ENCODE measurements at places on chromosomes 6 and 20. TPM values are rescaled to one million over a fixed set of nuclear protein-coding genes. Genes with fewer than 3 reads are reported as not detected.

The TENT5A gene
- 5.0 TPM for polyA plus RNA-seq

The FOXS1 gene
- polyA plus RNA-seq = 0.99 TPM

The PGM3 gene
- 30.2 TPM for polyA plus RNA-seq

DNA sequence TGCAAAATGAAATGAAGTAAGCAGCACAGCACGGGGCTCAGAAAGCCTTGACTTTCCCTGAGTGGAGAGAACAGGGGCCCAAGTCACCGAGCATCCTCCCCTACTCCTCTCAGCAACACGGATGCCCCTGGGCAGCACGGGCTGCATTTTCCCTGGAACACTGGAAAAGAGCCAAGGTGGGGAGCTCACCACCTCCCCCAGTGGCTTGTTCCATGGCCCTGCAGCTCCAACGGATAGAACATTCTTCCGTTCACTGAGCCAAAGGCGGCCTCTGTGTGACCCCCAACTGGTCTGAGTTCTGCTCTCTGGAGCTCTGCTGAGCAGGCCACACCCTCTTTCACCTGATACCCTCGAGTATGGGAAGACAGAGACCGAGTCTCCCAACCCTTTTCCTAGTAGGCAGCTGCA lies 20.8 kb upstream of the EMILIN3 start:
- no peaks in the 10 kb centered on the region for H3K4me1 ChIP-seq
- no peak overlapping the region for H3K4me3 ChIP-seq

DNA sequence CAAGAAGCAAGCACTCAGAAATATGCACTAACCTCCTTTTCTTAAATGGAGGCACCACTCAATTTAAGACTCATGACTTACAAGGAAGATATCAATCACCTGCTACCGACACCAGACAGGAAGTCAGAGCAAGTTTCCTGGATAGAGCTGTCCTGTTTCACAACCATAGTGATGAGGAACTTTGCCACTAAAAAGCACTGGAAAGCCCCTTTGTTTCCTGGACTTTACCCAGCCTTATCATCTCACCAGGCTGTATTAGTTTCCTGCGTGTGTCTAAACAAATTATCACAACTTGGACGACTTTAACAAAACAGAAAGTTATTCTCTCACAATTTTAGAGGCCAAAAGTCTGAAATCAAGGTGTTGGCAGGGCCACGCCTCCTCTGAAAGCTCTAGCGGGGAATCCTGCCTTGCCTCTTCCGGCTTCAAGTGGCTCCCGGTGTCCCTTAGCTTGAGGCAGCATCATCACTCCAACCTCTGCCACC lies 253.8 kb upstream of the STXBP5 start:
- H3K36me3 ChIP-seq = no peaks in the 10 kb centered on the region
- H3K4me3 ChIP-seq = no peak overlapping the region
- no peaks in the 10 kb centered on the region for H3K27me3 ChIP-seq
- H3K27ac ChIP-seq = no peak overlapping the region
- DNase-seq = no peak

DNA sequence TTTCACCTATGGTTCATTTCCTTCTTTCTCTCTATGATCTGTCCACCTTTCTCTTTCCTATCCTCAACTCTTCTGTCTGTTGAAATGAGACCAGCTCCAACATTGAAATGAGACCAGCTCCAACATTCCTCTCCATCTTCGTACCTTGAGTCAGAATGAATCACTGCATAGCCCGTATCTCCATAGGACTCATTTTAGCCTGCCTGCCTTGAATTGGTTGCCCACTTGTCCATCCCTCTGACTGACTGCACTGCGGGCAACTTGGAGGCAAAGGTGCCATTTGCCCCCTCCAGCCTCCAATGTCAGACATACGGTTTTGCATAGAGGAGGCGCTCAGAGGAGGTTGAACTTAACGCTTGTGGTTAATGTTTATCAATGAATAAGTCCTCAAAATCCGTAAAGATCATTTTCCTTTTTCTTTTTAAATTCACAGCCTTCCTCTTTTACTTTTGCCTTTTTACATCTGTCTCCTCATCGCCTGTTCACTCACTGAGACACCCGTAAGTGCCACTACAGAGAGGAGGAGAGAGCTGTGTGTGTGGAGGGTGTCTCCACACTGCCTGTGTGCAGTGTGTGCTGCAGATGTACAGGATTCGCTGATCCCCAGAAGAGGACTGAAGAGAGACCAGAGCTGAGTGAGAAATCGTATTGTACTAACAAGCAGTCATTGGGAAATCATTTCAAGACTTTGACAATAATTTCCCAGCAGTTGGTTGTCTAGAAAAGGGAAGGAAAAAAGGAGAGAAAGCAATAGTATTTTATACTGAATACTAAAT lies 579.6 kb upstream of the MAP3K7 start:
- DNase-seq = no peak
- H3K36me3 ChIP-seq = no peaks in the 10 kb centered on the region
- no peak overlapping the region for H3K4me3 ChIP-seq
- no peaks in the 10 kb centered on the region for H3K27me3 ChIP-seq
- no peaks in the 10 kb centered on the region for H3K4me1 ChIP-seq

- no peaks in the 10 kb centered on the region for H3K27me3 ChIP-seq
- DNase-seq = no peak
- H3K36me3 ChIP-seq = no peaks in the 10 kb centered on the region
- no peaks in the 10 kb centered on the region for H3K4me1 ChIP-seq
Measured at GRCh38 chr6:42530296-42530695, 33.5 kb upstream of the UBR2 start.

GRCh38 chr6:166996406-166996805 lies 2.8 kb upstream of the CEP43 start:
- DNase-seq = no peak
- H3K36me3 ChIP-seq = 0 out of 2 replicates have a peak, but pooled peaks cover 4% of the 10 kb centered on the region
- no peak overlapping the region for H3K27ac ChIP-seq
- H3K27me3 ChIP-seq = no peaks in the 10 kb centered on the region
- no peak overlapping the region for H3K4me3 ChIP-seq

DNA sequence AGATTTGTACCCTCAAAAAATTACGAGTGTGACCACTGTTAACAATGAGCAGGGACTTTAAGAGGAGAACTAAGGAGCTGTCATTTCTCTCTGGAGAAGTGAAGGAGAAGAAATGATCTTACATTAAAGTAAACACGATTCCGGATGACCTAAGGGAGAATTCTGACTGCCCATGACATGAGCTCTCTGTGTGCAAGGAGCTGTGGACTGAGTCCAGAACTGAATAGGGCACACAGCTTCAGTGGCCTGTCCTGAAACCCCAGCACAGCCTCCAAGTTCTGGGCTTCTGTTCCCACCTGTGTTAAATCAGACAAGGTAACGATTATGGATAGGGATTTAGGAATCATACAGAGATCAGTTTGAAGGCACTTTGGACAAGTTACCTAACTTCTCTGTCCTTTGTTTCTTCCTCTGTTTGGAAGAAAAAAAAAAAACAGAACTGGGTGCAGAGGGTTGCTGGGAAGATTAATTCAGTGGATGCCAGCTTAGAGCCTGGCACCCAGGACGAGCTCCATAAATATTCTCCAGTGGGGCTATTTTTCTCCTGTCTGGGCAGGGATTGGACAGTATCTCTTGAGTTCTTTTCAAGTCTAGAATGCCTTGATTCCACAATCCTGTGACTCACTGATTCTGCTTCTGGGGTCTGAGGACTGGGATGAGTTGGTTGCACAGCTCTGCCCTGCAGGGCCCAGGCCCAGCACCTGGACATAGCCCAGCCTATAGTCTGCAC lies 65.7 kb downstream of the MRPL14 start:
- H3K27me3 ChIP-seq = no peaks in the 10 kb centered on the region
- H3K36me3 ChIP-seq = no peaks in the 10 kb centered on the region
- DNase-seq = no peak
- H3K4me1 ChIP-seq = peaks cover 49% of the 10 kb centered on the region

GRCh38 chr6:158818581-158819212 lies 471 bp downstream of the EZR start:
- peak overlapping the region; percentile 83 for H3K27ac ChIP-seq
- H3K27me3 ChIP-seq = no peaks in the 10 kb centered on the region
- no peaks in the 10 kb centered on the region for H3K36me3 ChIP-seq
- DNase-seq = peak; percentile 81
- peaks cover 25% of the 10 kb centered on the region for H3K4me1 ChIP-seq

DNA sequence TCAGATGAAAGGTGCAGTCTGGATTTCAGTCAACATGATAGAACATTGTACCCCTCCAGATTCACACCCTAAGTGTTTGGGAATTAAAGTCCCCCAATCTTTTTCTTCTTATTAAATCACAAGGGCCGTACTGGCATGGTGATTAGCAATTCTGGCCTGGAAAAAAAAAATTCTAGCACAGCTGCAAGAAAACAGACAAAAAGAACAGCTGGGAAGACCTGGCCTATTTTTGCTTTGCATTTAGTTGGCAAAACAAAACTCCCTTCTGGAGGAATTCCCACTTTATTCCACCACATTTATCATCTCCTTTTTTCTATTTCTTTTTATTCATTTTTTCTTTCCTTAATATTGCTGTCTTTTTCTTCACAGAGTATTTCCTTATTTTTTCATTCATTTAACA lies 39.8 kb upstream of the AKAP12 start:
- H3K4me3 ChIP-seq = no peak overlapping the region
- no peak for DNase-seq
- H3K27ac ChIP-seq = no peak overlapping the region
- no peaks in the 10 kb centered on the region for H3K36me3 ChIP-seq
- no peaks in the 10 kb centered on the region for H3K4me1 ChIP-seq

DNA sequence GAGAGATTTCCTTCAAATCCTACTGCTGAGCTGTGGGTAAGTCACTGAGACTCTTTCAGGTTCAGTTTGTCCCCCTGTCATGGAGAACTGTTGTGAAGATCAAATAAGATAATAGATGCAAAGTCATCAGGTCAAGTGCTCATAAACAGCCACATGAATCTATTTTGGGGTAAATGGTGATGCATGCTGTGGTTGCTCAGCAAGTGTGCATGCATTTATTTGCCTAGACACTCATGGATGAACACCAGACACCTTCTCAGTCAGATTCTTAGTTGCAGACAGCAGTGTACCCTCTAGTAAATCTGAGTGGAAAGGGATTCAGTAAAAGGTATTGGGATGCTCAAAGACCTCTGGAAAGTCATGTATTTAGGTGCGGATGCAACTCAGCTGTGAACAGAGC lies 168.0 kb upstream of the FOXA2 start:
- H3K4me3 ChIP-seq = no peak overlapping the region
- H3K4me1 ChIP-seq = no peaks in the 10 kb centered on the region
- no peaks in the 10 kb centered on the region for H3K36me3 ChIP-seq
- H3K27me3 ChIP-seq = peaks cover 49% of the 10 kb centered on the region
